ENCODE measurements at places on chromosomes 7 and 10.

DNA sequence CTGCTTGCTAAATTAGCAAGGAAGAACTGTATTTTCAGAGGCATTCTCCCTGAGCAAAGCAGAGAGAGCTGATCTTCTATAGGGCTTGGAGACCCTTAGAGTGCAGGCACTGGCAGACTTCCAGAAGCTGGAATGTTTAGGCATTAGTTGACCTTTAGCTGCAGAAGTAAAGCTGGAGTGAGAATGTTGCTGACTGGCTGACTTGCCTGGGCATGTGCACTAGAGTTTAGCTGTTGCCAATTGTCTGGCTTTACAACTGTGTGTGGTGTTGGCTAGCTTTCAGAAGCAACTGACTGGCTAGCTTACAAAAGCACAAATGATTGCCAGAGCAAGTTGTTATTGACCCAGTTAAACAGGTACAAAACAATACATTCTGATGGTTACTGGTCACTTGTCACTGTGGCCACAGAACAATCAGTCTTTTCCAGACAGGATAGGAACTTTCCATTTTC is 25.1 kb downstream of the FAM13C start:
- no peak for DNase-seq

DNA sequence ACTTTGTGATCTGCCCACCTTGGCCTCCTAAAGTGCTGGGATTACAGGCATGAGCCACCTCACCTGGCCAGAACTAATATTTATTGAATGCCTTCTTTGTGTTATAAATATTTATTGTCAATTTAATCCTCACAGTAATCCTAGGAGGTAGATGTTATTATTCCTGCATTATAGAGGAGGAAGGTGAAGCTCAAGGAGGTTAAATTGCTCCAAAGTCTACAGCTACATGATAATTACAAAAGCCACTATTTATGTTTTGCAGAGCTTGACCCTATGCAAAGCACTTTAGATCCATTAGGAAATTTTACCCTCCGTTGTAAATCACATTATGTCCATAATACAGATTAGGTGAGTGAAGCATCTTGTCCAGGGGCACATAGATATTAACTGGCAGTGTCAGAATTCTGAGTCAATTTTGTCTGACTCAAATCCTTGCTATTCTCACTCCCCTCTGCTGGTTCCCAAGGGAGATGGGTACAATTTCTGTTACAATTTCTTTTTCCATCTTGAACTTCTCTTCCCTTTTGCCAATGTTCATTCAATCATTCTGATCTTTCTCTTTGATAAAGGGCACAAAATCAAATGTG is 25.7 kb upstream of the CDK14 start:
- DNase-seq = no peak

DNA sequence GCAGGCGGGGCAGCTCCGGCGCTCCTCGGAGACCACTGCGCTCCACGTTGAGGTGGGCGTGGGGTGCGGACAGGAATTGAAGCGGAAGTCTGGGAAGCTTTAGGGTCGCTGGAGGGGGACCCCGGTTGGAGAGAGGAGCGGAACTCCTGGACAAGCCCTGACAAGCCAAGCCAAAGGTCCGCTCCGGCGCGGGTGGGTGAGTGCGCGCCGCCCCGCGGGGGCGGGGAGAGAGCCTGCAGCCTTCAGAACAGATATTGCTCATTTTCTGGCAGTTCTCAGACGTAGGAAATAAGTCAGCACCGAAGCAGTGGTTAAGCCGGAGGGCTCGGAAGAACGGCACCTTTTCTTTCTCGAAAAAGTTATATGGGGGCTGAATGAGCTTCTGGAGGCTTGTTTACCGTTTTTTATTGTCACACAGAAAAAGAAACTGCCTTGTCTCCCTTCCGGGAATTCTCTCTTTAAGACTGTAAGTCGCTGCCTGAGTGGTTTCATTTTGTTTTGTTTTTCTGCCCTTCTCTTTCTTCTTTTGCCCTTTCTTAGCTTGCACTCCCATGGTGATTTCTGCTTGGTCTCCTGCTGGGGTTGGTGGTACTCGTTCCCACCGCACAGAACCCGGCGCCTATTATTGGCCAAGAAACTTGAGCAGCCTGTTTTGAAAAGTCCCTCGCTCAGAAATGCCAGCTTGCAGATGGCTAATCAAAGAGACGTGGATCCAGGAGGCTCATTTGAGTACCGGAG is 732 bp downstream of the FAS start:
- DNase-seq = peak; percentile 71

- no peak for DNase-seq
Measured at GRCh38 chr7:105636982-105637381, 55.7 kb upstream of the EFCAB10 start.

DNA sequence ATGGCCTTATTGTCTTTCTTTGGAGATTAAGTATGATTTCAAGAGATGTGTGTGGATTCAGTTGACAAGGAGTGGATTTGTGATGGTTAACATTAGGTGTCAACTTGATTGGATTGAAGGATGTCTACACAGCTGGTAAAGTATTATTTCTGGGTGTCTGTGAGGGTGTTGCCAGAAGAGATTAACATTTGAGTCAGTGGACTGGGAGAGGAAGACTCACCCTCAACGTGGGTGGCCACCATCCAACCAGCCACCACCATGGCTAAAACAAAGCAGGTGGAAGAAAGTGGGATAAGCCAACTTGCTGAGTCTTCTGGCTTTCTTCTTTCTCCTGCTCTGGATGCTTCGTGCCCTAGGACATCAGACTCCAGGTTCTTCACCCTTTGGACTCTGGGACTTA is 76.1 kb downstream of the GPR37 start:
- no peak for DNase-seq

- DNase-seq = no peak
Measured at GRCh38 chr7:83593921-83594475, 54.9 kb downstream of the SEMA3E start.

DNA sequence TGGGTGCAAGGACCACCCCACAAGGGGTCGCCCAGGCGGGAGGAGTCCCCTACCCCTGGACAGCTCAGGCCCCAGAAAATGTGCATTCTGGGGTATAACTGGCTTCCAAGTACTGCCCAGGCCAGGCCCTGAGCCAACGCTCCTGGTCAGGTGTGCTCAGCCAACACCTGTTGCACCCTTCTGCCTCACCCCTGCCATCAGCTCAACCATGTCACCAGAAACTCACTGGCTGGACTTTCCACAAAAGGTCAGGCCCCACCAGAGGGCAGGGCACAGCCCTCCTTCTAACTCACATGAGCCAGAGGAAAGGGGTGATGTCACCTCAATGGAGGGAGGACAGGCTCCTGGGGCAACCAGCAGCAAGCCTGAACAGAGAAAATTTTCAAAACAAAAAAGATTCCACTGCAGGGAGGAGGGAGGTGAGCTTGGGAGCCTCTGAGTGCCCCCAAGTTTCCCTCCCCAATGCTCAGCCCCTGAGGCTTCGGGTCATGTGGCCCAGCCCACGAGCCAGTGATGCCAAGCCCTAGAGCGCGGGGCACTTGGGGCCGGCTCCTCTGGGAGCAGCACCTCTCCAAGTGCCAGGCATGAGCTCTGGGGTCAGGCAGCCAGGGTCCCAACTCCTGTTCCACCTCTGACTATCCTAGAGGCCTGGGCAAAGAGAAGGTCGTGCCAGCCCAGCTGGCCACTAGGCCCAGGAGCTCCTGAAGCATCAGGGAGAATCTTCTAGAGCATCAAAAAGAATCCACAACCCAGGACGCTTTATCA is 2.2 kb downstream of the OGDHL start:
- no peak for DNase-seq

DNA sequence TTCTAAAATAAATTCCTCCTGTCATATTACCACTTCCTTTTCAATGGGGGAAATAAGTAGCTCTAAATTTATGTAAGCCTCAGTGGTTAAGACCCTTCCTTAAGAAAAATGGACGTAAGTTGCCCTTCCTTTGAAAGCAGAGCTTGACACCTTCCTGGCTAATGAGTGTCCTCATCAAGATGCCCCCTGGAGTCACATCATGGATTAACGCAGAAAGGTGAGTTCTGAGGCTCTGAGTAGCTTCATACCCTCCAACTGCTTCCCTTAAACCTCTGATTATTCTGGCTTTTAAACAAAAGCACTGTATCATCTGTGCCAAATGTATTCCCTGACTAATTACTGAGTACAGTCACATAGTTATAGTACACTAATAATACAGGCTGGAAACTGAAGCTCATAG is 14.7 kb downstream of the KCTD7 start:
- DNase-seq = no peak

GRCh38 chr7:102814025-102814471 is 65.2 kb downstream of the FAM185A start:
- peak; percentile 74 for DNase-seq

- DNase-seq = no peak
Measured at GRCh38 chr7:49527182-49527581, 246.3 kb upstream of the VWC2 start.

- no peak for DNase-seq
Measured at GRCh38 chr7:85262891-85263290, 76.0 kb upstream of the SEMA3D start.

DNA sequence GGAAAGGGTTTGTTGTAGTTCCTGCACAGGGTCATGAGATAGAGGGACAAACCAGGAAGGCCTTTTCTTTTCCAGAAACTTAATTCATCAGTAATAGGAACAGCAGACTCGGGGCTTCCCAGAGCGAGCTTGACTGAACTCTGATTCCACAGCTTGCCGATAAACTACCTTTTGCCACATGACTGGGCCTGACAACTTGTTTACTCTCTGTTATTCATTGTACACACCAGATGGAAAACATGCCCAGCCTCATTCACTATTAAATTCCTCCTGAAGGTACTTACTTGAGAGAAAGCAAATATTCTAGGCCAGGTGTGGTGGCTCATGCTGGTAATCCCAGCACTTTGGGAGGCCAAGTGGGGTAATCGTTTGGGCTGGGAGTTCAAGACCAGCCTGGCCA is 77.1 kb upstream of the FGFR2 start:
- DNase-seq = no peak

- no peak for DNase-seq
Measured at GRCh38 chr10:116133634-116134033, 139.4 kb downstream of the GFRA1 start.

GRCh38 chr10:42482411-42482810 is 156.0 kb downstream of the ZNF33B start:
- peak; percentile 72 for DNase-seq

DNA sequence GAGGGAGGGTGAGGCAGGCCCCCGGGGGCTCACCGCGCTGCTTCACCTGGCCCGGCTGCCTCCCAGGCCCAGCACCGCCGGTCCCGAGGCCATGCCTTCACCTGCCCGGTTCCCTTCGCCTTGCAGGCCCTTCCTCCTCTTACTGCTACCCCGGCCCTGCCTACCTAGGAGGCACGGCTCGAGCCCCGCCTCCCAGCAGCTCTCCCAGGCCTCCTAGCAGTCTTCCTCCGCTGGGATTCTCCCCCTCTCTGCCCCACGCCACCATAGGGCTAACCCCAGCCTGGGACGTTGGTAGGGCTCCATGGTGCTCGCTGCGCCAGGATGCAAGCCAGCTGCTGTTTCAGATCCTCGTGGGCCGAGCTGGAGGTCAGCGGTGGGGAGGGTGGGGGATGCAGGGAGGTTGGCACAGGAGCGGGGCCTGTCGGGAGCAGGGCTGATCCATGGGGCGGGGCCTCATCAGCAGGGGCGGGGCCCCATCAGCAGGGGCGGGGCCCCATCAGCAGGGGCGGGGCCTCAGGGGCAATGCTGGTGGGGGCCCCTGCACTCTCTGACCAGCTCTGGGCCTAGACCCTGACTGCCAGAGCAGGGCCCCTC is 63.3 kb downstream of the RASGEF1A start:
- no peak for DNase-seq

DNA sequence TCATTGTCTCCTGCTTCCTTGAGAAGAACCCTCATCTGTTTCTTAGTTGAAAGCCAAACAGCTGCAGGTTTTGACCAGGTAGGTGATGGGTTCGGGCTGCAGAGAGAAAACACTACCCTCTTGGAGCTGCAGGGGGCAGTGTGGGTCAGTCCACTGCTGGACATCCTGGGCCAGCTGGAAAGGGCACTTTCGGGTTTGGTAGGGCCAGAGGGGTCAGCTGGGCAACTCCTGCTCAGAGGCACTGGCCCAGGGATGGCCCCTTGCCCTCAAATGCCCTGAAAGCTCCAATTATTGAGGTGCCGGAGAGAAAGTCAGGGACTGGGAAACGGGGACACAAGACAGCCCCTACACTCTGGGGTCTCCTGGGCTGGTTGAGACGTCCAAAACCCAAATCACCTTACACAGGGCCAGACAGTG is 90.7 kb downstream of the MKI67 start:
- DNase-seq = peak; percentile 19

DNA sequence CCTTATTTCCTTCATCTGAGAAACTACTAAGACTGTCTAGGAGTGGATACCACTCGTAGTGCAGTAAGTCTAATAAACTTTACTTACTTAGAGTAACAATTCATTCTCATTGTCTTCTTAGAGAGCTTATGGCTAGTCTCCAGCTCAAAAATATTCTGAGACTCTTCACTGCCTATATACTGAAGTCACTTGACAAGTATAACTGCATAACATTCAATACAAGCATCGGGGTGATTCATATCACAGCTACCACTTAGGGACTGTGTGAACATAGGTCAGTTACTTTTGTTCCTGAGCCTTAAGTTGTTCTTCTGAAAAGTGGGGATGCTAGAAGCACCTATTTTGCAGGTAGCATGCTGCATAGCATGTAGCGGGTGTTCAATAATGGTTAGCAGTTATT is 111.0 kb downstream of the HTR7 start:
- DNase-seq = no peak

GRCh38 chr7:120353171-120353570 is 80.2 kb downstream of the KCND2 start:
- DNase-seq = peak; percentile 3

- DNase-seq = peak; percentile 77
Measured at GRCh38 chr7:131173145-131173890, 154.4 kb upstream of the MKLN1 start.

DNA sequence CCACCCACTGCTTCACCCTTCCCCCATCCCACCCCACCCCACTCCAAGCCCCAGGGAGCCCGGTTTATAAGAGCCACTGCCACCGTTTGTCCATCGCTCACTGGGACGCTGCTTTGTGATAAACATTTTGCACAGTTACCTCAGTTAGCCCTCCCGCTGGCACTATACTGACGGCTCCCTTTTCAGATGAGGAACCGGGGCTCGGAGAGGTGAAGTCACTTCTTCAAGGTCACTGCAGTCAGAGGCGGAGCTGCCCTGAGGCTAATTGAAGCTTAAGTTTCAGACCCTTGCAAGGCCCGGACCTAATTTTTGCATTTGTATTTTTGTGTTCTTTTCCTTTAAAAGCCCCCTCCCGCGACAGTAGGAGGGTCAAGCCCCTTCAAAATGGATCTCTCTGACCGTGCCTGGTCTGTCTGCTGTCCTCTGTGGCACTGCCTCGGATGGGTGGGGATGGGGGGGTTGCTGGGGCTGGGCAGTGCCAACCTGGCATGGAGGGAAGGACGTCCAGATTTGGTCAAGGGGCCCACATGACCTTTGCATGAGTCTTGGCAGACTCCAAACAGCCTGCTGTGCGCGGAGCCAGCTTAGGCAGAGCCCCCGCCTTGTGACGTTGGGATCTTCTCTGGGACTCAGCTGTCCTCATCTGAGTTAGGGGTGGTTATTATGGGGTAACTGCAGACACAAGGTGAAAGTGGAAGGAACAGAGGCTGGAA is 17.7 kb upstream of the NODAL start:
- DNase-seq = no peak

DNA sequence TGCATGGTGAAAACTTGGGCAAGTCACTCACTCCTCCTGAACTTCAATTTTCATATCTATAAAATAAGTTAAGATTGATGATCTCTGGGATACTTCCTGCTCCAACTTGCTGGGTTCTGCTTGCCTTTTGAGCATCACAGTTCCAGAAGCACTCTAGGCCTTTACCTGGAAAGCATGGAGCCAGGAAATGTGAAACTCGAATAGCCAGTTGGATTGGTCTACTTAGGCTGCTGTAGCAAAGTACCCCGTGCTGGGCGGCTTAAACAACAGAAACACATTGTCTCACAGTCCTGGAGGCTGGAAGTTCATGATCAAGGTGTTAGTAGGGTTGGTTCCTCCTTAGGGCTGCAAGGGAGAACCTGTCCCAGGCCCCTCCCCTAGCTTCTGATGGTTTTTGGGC is 64.5 kb downstream of the NAMPT start:
- no peak for DNase-seq

Data from M059J (cell line).